ENCODE measurements at places on chromosomes 13 and 19. TPM values are rescaled to one million over a fixed set of nuclear protein-coding genes. Genes with fewer than 3 reads are reported as not detected.
A peak's percentile ranks its signal among the peaks of the same experiment; 100 is the strongest.

ZNF681 gene
- polyA plus RNA-seq, result 0.62 TPM

DNA sequence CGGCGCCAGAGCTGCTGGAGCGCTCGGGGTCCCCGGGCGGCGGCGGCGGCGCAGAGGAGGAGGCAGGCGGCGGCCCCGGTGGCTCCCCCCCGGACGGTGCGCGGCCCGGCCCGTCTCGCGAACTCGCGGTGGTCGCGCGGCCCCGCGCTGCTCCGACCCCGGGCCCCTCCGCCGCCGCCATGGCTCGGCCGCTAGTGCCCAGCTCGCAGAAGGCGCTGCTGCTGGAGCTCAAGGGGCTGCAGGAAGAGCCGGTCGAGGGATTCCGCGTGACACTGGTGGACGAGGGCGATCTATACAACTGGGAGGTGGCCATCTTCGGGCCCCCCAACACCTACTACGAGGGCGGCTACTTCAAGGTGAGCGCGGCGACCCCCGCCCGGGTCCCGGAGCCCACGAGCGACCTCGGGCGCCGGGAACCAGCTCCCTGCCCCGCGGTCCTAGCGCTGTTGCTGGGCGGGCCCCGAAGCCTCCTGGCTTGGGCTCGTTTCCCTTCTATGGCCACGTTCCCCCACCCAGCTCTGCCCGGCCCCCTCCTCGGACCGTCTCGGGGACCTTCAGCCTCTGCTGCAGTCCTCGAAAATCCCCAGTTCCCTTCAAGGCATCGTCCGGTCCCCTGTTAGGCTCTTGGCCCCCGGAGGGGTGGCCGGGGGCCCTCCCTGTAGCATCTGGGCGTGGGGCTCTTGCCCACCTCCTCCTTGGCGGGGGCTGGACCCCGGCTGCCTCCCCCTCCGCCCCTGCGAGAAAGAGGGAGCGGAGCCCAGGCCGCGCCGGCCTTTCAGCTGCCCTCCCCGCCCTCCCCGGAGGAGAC, at the start of gene CDC34:
TSS of gene CDC34 (plus strand) at position 8 of the 808 bp plus-strand sequence. CDS start at position 180, 172 bp downstream.
- peaks cover 27% of the 10 kb centered on the region for H3K4me1 ChIP-seq
- peak within 1 kb of the TSS; percentile 98 for H3K27ac ChIP-seq
- peak within 1 kb of the TSS; percentile 99 for H3K4me3 ChIP-seq
- H3K36me3 ChIP-seq, result peaks cover 13% of the 10 kb centered on the region

- H3K4me3 ChIP-seq, result no peak overlapping the region
- no peak for DNase-seq
- no peaks in the 10 kb centered on the region for H3K36me3 ChIP-seq
- H3K4me1 ChIP-seq, result peaks cover 6% of the 10 kb centered on the region
- no peaks in the 10 kb centered on the region for H3K27me3 ChIP-seq
Measured at GRCh38 chr13:96783057-96783456, 211.2 kb downstream of the OXGR1 start.

GRCh38 chr19:3065675-3066357, 3.5 kb upstream of the TLE5 start:
- H3K4me3 ChIP-seq, result no peak overlapping the region
- peak overlapping the region; percentile 59 for H3K27ac ChIP-seq
- H3K36me3 ChIP-seq, result no peaks in the 10 kb centered on the region

- no peak overlapping the region for H3K4me3 ChIP-seq
- no peaks in the 10 kb centered on the region for H3K27me3 ChIP-seq
- H3K36me3 ChIP-seq, result no peaks in the 10 kb centered on the region
- DNase-seq, result peak; percentile 25
- no peak overlapping the region for H3K27ac ChIP-seq
Measured at GRCh38 chr13:70523622-70524021, 415.4 kb upstream of the KLHL1 start.

GRCh38 chr13:106532111-106532929, 3.1 kb downstream of the EFNB2 start:
- no peaks in the 10 kb centered on the region for H3K36me3 ChIP-seq
- peaks cover 10% of the 10 kb centered on the region for H3K27me3 ChIP-seq
- H3K4me1 ChIP-seq, result peaks cover 40% of the 10 kb centered on the region
- H3K27ac ChIP-seq, result no peak overlapping the region
- peak overlapping the region; percentile 72 for H3K4me3 ChIP-seq

DNA sequence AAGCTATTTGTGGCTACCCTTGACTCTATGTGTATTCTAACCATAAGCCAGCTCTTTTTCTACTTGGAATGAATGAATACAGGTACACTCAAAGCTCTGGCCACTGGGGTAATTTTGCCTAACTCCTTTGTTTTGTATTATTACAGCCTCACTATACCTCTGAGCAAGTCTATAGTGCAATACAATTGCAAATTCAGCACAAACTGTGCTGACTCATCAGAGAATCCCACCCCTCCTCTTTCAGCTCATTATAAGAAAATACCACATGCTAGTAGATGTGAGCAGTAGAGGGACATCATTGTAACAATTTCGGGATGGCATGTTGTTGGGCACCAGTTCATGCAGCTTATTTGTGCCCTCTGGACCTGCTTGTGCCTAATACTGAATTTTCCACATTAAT, 1382.2 kb downstream of the SLITRK5 start:
- no peaks in the 10 kb centered on the region for H3K4me1 ChIP-seq
- H3K4me3 ChIP-seq, result no peak overlapping the region
- H3K27me3 ChIP-seq, result no peaks in the 10 kb centered on the region
- no peaks in the 10 kb centered on the region for H3K36me3 ChIP-seq

DNA sequence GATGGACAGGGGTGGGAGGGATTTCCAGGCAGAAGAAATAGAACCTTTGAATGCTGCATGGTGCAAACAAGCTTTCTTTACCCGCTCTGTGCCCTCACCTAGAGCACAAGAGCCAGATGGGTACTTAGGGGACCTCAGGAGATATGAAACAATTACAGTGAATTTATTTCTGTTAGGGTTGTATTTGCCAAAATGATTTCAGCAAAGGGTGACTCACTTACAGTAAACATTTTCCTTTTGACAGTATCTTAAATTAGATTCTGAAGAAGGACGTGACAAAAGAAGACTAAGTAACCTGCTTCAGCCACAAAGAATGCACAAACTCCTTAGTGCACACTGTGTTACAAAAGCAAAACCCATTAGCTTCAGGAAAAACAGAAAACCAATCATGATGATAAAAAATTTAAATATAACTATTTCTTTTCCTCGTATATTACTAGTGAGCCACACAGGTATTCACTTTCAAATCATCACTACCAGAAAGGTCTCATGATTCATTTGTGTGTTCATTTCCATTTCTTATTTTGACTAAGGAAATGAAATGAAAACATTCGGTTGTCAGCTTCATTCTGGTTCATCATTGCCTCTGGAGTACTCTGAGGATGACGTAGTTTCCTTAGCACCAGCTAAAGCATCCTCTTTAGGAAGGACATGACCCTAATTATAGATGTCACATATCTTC, 158.8 kb downstream of the NHLRC3 start:
- H3K4me3 ChIP-seq, result no peak overlapping the region
- DNase-seq, result no peak
- H3K27ac ChIP-seq, result no peak overlapping the region
- H3K36me3 ChIP-seq, result no peaks in the 10 kb centered on the region
- H3K4me1 ChIP-seq, result peaks cover 11% of the 10 kb centered on the region
